ENCODE measurements at places on chromosomes 13 and 19.

DNA sequence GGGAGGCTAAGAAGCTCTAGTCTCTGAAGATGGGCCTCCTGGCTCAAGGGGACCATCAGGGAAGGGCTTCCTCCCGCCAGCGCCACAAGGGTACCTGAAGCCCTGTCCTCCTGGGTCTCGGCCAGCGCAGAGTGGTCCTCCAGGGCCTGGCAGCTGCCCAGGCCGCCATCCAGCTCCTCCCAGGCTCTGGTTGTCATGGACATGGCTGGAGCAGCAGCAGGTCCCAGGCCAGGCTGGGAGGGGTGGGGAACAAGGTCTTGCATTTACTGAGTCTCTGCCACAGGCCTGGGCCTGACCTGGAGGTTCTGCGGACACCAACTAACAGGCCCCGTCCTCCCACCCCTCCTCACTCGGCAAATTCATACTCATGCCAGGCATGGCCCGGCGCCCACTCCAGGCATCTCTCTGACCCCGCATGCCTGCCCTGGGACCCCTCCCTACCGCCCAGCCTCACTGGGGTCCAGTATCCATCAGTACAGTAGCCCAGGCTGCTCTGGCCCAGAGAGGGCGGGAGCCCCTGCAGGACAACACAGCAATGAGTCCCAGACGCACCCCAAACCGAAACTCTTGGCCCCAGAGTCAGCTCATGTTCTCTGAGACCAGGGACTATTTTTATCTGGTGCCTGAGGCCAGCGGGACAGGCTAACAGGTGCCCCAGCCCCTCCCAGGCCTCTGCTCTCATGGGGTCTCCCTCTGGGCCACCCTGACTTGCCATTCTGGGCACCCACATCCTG lies 938 bp downstream of the JSRP1 start:
- DNase-seq, result no peak

- no peak for DNase-seq
These were observed 2.1 kb downstream of the MICOS13 start for GRCh38 chr19:5678071-5678718.

DNA sequence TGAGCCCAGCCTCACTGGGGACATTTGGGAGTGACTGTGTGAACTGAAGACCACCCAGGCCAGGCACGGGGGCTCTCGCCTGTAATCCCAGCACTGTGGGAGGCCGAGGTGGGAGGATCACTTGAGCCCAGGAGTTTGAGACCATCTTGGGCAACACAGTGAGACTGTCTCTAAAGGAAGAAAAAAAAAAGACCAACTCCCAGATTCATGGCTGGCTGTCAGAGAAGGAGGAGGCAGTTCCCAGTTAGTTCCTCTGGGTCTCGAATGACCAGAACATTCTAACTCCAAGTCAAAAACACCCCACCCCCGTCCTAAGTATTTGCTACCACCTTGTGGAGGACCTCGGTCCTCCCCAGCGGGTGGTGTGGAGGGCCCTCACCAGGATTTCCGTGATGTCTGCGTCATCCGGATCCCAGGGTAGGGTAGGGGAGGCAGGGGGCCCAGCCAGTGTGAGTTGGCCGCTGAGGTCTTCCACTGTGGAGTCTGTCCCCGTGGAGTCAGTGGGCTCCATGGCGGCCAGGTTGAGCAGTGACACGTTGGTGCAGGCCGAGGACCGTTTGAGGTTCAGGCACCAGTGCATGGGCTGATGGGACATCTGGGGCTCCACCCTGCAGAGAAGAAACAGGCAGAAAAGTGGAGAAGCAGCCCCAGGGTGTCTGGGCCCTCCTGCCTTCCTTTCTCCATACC lies 1.3 kb downstream of the TSKS start:
- DNase-seq, result peak; percentile 49

DNA sequence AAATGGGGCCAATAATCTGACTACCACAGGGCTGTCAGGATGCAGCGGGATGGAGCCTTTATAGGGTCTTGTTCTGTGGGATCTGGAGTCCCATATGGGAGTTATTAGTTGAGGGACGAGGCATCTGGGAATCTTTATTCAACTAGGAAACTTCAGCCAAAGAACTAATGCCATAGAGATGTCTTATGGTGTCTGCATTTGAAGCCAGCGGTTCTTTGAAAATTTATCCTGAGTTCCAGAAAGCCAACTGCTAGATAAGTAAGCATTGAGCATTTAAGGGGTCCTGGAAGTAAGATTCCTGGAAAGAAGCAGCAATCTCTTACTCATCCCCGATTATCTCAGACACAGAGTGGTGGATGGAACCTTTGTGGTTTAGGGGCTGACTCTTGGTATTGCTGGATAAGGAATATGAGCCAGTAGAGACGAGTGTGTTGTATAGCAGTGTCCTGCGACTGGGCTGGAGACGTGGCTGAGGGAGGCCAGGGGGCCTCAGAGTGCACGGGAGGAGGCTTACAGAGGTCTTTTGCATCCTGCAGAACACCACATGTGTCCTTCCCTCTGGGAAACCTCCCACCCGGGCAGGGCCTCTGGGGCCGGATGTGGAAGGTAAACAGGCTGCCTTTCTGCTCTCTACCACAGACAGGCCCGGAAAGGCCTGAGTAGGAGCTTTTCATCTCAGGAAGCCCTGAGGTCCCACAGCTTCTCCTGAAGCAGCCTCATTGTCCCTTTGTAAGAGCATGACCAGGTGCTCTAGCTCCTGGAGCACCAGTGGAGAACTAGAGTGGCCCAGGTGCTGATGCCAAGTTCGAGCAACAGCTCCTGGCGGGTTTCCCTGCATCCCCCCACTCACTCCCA lies 28.8 kb downstream of the ACTN4 start:
- DNase-seq, result no peak

- DNase-seq, result no peak
These were observed 3.8 kb downstream of the ATP4B start for GRCh38 chr13:113654175-113654560.
